NCI-H524 treated with DMSO at 0.1 percent for 48 hours (cell line): ENCODE measurements at places on chromosomes 11 and 22.

- DNase-seq: no peak
Measured at GRCh38 chr11:57541169-57541568, 3.8 kb downstream of the SMTNL1 start.

GRCh38 chr11:105740164-105740903 is 130.5 kb downstream of the GRIA4 start:
- no peak for DNase-seq

GRCh38 chr11:47977623-47978022 is 2.7 kb upstream of the PTPRJ start:
- no peak for DNase-seq

DNA sequence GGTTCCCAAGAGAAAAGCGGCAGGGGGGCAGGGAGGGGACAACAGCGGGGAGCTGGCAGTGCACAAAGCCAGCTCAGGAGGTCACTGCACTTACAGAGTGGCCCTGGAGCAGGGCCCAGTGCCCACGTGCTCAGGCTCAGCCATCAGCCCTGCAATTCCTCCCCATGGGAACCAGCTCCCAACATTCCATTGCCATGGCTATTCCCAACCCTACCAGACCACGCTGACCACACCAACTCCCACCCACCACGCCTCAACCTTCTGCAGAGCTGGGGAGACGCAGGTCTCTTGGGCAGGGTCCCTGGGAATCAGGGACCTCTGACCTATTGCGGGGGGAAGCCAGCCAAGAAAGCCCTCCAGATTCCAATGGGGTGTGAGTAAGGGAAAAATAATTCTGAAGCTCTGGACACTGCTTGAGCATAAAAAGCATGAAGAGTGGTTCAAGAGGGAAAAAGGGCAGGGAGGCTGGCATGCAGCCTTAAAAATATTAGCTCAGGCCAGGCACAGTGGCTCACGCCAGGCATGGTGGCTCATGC is 38.3 kb upstream of the TFIP11 start:
- no peak for DNase-seq

GRCh38 chr11:117557361-117557760 is 229.7 kb downstream of the CEP164 start:
- no peak for DNase-seq

DNA sequence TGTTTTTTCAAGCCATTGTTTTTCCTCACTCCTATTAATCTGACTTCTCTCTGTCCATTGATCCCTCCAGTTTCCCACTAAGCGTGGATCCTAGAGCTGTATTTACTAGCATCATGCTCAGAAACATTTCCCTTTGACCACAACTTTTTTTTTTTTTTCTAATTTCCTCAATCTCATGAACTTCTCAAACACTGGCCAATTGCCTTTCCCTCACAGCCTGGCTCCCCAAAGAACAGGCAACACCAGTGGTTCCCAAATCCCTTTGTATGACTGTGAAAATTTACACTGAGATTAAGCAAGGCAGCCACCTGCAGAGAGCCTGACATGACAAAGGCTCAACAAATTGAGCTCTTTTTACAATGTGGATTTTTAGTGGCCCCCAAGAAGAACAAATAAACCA is 1.4 kb upstream of the TPP1 start:
- no peak for DNase-seq

- no peak for DNase-seq
Measured at GRCh38 chr22:29202212-29203192, 3.2 kb upstream of the EMID1 start.

DNA sequence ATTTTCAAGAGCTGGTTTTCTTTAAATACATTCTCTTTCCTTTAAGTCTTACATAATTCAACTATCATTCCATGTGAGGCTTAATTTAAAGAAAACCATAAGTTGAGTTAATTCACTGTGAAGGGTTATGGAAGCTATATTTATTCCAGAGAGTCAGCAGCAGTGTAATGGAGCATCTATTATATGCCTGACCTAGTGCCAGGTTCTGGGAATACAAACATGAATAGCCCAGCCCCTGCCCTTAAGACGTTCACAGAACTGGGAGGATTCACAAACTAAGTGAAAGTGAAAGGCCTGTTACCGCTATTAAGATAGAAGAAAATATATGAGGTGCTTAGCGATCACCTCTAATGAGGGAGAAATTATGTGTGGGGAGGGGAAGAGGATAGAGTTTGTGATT is 408.9 kb upstream of the CCDC90B start:
- DNase-seq: no peak

- DNase-seq: no peak
Measured at GRCh38 chr11:44243595-44244343, 66.2 kb downstream of the ALX4 start.

- DNase-seq: no peak
Measured at GRCh38 chr11:16572945-16573344, 165.5 kb upstream of the C11orf58 start.

- DNase-seq: no peak
Measured at GRCh38 chr11:23933721-23934120, 563.1 kb upstream of the LUZP2 start.

- DNase-seq: no peak
Measured at GRCh38 chr22:46761017-46761416, 1.4 kb upstream of the TBC1D22A start.

- DNase-seq: no peak
Measured at GRCh38 chr11:61090521-61090920, 11.8 kb upstream of the CD5 start.

DNA sequence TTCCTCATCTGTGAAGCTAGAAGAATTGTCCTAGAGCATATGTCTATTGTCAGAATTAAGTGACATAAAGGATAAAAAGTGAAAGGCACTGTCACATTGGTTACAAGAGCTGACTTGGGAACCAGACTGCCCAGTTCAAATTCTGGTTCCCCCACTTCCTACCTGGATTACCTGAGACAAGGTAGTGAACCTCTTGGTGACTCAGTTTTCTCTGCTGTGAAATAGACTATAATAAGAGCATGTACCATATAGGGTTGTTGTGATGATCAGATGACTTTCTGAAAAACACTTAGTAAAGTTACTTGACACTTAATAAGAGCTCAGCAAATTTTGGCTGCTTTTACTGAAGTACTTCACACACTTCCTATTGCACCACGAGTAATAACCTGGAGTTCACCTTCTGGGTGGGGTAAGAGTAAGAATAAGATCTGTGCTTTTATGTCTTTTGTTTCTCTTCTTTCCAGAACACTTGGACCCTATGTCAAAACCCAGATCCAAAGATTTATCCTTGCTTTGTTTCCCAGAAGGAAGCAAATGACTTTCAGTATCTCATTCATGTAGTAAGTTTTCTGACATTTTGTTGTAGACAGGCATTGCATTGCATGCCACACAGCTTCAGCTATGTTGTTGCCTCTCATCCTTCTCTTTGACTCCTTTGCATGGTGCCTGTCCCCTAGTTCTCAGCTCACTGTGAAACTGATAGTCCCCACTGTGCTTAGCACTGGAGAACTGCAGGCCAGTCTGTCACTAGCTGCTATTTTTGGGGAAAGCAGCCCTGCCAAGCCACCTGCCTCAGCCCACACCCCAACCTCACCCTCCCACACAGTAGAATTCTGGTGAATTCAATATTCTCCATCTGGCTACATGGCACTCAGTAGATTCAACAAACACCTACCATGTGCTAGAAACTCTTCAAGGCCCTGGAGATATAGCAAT is 121.8 kb upstream of the POU2AF2 start:
- no peak for DNase-seq

DNA sequence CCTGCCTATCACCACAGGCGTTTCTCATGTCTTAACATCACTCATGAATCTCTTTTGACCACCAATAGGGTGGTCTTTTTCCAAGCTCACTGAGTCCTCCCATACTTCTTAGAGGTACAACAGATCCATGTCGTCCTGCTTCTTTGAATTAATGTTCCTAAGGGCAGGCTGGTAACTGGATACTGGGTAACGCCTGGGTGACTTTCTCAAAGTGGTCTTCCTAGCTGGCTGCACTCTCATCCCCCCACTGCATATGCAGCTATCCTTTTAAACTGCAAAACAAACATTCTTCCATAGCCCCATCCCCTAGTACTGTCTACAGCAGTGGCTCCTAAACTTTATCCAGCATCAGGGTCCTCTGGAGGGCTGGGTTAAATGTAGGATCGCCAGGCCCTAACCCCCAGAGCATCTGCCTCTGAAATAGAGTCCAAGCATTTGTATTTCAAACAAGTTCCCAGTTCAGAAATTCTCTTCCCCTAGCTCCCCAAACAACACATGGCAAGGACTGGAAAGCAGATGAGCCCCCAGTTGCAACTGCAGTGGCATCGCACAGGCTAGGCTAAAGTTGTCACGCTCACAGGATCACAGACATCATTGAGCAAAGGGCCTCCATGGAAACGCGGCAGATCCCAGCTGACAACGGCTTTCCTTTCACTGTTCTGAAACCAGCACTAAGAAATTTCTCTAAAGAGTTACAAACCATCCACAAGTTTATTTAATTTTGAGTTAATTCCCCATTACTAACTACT is 204.9 kb downstream of the LARGE1 start:
- no peak for DNase-seq

DNA sequence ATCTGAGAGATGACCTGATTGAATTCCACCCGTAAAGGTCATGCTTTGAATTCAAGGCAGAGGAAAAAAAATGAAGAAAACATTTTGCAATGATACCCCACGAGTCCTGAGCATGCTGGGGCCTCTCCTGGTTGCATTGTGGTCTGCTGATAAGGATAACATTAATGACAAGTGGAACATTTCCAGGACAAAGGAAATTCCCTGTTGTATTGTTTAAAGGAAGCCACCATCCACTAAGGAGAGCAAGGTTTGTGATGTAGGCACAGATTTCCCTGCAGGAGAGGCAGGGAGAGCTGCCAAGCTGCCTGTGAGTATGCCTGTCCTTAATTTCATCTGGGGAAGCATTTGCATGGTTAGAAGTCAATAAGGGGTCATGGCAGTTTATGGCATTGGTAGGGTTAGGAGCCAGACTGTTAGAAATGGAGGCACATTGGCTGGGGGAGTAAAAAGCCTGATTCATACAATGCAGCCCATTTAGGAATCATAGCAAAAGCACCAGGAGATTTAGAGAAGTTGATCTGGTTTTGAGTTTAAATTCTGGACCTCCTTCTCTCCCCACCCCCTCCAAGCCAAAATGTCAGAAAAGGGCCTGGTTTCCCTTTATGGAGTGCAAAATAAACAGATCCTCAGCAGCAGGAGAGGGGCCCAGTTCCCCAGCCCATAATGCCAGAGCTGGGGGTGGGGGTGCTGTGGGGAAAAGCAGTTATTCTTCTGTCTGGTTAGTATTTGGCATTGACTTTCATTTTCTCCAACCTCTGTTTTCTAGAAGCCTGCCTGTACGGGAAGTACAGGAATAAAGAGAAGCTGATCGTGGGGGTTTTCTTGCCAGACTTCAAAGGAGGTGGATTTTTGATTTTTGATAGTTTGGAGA is 22.1 kb downstream of the FLI1 start:
- DNase-seq: no peak

GRCh38 chr11:117822074-117823033 is 2.2 kb downstream of the FXYD2 start:
- DNase-seq: no peak

- DNase-seq: no peak
Measured at GRCh38 chr11:114065094-114065493, 5.6 kb downstream of the ZBTB16 start.

- no peak for DNase-seq
Measured at GRCh38 chr11:69240332-69241074, 53.5 kb upstream of the MYEOV start.

DNA sequence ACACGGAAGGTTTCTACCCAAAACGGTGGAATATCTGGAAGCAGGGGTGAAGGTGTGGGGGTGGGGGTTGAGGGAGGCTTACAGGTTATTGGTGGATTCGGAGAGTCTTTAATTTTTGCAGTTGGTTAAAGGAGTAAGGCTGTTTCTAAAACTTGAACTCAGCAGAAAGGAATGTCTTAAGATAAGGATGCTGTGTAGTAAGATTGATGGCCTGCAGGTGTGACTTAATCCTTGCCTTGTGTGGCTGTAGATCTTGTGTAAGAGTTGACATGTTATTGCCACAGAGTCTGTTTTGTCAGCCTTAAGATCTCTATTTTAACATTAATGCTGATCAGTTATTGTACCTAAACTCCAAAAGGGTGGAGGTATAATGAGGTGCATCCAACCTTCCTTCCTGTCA is 16.4 kb upstream of the OR6M1 start:
- no peak for DNase-seq

DNA sequence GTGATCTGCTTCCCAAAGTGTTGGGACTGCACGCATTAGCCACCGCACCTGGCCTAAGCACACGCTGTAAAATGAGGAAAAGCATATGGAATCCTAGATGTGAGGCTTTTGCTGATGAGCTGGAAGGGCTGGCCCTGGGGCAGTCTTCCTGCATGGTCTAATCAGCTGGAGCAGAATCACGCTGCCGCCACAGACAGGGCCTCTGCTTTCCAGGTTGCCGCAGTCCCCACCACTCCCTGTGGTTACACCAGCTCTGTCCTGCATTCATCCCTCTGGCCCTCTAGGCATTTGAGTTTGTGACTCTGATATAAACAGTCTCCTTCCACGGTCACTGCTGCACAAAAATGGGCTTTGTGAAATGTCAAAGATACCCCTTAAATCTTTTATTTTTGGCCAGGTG is 17.1 kb downstream of the RPS6KA4 start:
- no peak for DNase-seq

DNA sequence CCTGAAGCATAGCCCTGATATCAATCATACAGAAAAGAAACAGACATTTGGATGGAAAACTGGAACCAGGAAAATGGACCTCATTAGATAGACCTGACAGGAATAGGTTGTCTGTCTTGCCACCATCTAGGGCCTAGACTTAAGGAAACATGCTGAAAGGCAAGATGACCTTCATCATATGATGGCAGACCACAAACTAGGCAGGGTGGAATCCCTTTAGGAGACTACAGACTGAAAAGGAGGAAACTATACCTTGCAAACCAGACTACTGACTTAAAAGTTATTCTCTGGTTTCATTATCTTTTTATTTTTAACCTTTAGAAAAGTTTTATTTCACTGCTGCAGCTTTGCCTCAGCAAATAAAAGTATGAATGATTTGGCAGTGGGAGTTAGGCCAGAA is 20.3 kb downstream of the SBF2 start:
- no peak for DNase-seq

- no peak for DNase-seq
Measured at GRCh38 chr11:17157761-17158160, 50.0 kb downstream of the PIK3C2A start.

GRCh38 chr11:118953265-118953664 is 2.8 kb upstream of the UPK2 start:
- DNase-seq: peak; percentile 77
